Lung microvascular endothelial cell (primary cell): ENCODE measurements at places on chromosomes 7 and 10. TPM values are rescaled to one million over a fixed set of nuclear protein-coding genes. Genes with fewer than 3 reads are reported as not detected.

DNA sequence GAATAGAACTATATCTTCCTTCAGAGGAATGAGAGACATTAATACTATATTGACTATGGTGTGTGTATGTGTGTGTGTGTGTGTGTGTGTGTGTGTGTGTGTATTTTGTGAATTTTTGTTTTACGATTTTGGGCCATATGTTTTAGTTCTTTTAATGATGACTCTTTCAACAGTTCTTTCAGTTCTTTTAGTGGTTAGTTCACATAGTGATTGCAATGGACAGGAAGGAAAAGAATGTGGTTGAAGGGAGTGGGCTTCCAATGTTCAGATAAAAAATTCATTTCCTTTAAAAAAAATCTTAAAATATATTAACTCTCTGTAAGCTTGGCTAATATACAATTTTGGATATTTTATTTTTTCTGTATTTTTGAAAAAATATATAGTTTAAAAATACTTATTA is 315.7 kb upstream of the DGKB start:
- DNase-seq = no peak

DNA sequence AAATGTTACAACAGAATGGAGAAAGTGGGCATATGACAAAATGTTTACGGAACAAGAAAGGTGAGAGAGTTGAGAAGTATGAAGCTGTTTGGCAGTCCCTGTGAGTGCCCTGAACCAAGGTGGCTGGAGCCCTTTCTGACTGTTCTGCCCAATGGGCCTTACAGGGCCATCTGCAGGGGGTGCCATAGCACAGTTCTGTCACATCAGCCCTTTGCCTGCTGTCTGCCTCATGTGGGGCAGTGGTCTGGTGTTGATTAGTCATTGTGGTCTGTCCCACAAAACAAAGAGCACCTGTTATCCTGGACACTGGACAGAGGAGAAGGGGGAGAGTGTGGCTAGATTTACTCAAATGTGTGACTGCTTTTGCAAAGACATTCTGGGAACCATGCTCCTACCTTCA is 51.5 kb upstream of the OSBPL3 start:
- no peak for DNase-seq

DNA sequence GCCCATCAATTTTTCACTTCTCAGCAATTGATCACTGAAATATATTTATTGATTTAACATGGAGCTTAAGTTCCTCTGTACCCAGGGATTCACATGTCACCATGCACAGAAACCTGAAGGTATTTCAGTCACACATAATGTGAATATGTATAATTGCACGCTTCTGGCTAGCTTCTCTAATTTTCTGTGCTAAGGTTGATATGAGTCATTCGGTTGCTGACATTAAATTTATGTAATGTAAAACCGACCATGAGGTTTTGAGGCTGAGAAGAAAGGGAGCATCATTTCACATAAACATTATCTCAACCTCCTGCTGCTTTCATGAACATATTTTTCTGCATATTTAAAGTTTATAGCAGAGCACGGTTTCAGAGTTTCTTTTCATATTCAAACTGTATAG is 381.0 kb upstream of the TPK1 start:
- no peak for DNase-seq

GRCh38 chr7:44489955-44490350 is 505 bp downstream of the NUDCD3 start:
- no peak for DNase-seq

- no peak for DNase-seq
Measured at GRCh38 chr7:95205665-95206225, 118.6 kb downstream of the PON1 start.

DNA sequence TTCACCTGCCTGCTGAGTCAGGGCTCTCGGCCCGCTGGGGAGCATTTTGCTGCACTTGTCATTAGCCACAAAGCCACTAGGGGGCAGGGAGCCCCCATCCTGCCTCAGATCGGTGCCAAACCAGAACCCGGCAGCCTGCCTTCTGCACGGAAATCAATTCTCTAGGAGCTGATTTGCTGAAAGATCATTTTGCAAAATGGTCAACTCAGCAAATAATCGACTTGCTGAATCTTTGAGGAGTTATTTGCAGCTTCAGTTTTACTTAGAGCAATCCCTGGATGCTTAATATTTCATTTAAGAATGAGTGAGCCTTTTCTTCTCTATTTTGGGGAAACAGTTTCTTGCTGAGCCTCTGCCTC is 1.7 kb upstream of the GIMAP8 start:
- DNase-seq = peak; percentile 90

- DNase-seq = no peak
Measured at GRCh38 chr7:20439416-20440185, 108.9 kb downstream of the ITGB8 start.

The EFCAB10 gene
- total RNA-seq = not detected in 2 replicates

DNA sequence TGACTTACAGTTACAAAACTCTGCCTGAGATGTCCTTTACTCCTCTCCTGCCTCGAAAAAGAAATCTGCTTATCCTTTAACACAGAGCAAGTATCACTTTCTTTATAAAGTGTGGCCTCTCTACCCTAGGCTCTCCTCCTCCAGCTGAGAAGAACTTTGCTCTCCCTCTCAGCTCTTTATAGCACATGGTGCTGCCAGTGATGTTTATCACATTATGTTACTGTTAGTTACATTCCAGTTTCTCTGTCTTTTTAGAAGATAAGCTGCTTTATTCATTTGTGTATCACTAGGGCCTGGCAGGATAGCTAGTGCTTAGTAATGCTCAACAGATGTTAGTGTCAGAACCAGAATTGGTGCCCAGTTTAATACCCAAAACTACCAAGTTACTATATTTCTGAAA is 41.1 kb upstream of the TMEM229A start:
- DNase-seq = no peak

The TLX1 gene
- not detected in 2 replicates for total RNA-seq

- DNase-seq = no peak
Measured at GRCh38 chr10:129462257-129462795, 4.7 kb upstream of the MGMT start.

The TIAL1 gene
- 10.5 and 18.1 TPM in 2 replicates for total RNA-seq

- DNase-seq = no peak
Measured at GRCh38 chr7:148611692-148612091, 21.1 kb downstream of the C7orf33 start.

- DNase-seq = no peak
Measured at GRCh38 chr7:85479918-85480643, 293.2 kb upstream of the SEMA3D start.

- DNase-seq = peak; percentile 10
Measured at GRCh38 chr7:32515890-32516550, 20.7 kb downstream of the AVL9 start.

DNA sequence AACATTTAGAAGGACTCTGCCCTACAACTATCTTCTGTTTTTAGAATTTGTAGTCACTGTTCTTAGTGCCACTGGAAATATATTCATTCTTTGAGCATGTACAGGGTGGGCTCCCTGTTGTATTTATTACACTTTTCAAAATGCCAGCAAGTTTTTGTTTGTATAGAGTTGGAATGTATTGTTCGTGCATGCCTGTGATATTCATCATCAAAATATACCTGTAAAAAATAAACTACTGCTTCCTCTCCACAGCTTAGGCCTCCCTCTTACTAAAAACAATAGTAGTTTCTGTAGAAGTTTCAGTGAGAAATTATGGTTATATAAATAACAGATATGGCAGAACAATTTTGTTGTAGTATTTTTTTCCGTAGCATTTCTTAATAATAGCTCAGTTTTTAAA is 61.6 kb downstream of the NHLRC2 start:
- peak; percentile 23 for DNase-seq

- no peak for DNase-seq
Measured at GRCh38 chr7:27423290-27423689, 180.7 kb downstream of the EVX1 start.

DNA sequence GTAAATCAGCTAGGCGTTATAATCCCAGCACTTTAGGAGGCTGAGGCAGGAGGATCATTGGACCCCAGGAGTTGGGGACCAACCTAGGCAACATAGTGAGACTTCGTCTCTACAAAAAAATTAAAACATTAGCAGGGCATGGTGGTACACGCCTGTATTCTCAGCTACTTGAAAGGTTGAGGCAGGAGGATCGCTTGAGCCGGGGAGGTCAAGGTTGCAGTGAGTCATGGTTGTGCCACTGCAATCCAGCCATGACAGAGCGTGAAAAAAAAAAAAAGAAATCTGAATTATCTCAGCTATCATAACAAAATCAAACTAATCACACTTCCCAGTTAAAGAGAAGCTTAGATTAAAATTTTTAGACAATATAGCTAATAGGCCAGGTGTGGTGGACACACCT is 35.3 kb downstream of the ATAD1 start:
- DNase-seq = peak; percentile 4

DNA sequence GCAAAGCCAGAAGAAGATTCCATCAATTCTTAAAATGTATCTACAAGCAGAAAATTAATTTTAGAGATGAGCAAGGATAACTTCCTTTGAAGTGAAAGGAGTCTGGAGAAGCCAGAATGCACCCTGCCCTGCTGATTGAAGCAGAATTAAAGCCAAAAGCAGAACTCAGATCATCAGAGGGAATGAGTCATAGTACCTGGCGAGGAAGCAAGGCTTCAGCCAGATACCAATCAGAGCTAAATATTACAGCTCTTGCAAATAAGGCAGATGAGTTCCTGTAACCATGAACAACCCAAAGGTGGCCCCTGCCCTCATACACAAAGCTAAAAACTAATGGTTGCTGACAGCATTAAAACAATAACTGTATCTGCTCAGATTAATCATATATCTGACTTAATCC is 10.4 kb downstream of the HTR7 start:
- DNase-seq = peak; percentile 12

GRCh38 chr10:3783316-3783681 is 1.7 kb downstream of the KLF6 start:
- peak; percentile 71 for DNase-seq

- no peak for DNase-seq
Measured at GRCh38 chr7:16652240-16652583, 6.2 kb downstream of the BZW2 start.

DNA sequence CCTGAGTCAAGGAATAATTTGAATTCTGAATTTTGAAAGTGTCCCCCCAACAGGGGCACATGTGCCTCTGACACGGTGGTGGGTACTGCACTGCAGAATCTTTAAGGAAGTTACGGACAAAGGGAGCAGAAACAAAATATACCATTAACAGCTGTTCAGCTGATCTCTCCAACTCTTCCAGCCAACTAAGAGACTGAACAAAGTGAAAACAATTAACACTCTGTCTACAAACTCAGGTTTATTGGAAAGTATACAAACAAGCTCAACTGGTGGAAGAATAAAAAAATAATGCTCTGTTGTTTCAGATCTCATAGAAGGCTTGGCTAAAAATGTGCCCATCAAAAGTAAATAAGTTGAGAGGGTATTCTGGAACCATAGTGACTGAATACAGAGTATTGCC is 34.4 kb downstream of the ASB4 start:
- no peak for DNase-seq

DNA sequence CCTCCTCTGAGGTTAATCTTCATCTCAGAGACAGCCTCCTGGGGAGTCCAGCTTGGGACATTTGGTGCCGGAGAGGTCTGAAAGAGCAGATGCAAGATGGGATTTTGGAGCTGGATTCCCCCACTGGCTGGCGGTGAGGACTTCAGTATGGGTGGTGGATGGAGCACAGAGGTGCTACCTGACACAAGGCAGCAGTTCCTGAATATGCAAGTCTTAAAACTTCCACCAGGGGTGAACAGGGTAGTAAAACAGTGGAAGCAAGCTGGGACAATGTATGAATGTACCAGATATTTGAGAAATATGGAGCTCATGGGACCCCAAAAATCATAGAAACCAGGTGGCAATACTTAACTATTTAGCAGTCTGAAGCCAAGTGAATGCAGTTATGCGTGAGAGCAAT is 4.8 kb upstream of the TAF3 start:
- DNase-seq = no peak

The GPC2 gene
- total RNA-seq = 1.3 and 2.2 TPM in 2 replicates

DNA sequence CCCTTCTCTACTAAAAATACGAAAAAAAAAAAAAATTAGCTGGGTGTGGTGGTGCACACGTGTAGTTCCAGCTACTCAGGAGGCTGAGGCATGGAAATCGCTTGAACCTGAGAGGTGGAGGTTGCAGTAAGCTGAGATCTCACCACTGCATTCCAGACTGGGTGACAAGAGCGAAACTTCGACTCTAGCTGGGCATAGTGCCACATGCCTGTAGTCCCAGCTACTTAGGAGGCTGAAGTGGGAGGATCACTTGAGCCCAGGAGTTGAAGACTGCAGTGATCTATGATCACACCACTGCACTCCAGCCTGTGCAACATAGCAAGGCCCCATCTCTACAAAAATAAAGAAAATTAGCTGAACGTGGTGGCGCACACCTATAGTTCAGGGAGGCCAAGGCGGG is 1.2 kb upstream of the SPACDR start:
- DNase-seq = no peak

GRCh38 chr7:12769444-12769843 is 82.0 kb downstream of the ARL4A start:
- no peak for DNase-seq

The IGFBP1 gene
- 0.20 TPM in 1 of 2 replicates, not detected in the other for total RNA-seq

GRCh38 chr7:159370-160270 is 32.8 kb upstream of the FAM20C start:
- DNase-seq = no peak

- no peak for DNase-seq
Measured at GRCh38 chr7:930975-931758, 23.3 kb downstream of the ADAP1 start.

The HOXA10 gene
- under 0.01 and 2.0 TPM in 2 replicates for total RNA-seq

- no peak for DNase-seq
Measured at GRCh38 chr7:149293338-149293737, 31.3 kb downstream of the ZNF783 start.

GRCh38 chr10:72935361-72935760 is 19.2 kb downstream of the PLA2G12B start:
- no peak for DNase-seq

- DNase-seq = no peak
Measured at GRCh38 chr7:66902844-66903180, 18.2 kb upstream of the TMEM248 start.

GRCh38 chr7:15012135-15012534 is 109.6 kb upstream of the DGKB start:
- no peak for DNase-seq
